RPMI7951 (cell line): ENCODE measurements at places on chromosomes 16 and 17. TPM values are rescaled to one million over a fixed set of nuclear protein-coding genes. Genes with fewer than 3 reads are reported as not detected.

GRCh38 chr16:88669980-88670379 is 7.1 kb upstream of the MVD start:
- DNase-seq: no peak

DNA sequence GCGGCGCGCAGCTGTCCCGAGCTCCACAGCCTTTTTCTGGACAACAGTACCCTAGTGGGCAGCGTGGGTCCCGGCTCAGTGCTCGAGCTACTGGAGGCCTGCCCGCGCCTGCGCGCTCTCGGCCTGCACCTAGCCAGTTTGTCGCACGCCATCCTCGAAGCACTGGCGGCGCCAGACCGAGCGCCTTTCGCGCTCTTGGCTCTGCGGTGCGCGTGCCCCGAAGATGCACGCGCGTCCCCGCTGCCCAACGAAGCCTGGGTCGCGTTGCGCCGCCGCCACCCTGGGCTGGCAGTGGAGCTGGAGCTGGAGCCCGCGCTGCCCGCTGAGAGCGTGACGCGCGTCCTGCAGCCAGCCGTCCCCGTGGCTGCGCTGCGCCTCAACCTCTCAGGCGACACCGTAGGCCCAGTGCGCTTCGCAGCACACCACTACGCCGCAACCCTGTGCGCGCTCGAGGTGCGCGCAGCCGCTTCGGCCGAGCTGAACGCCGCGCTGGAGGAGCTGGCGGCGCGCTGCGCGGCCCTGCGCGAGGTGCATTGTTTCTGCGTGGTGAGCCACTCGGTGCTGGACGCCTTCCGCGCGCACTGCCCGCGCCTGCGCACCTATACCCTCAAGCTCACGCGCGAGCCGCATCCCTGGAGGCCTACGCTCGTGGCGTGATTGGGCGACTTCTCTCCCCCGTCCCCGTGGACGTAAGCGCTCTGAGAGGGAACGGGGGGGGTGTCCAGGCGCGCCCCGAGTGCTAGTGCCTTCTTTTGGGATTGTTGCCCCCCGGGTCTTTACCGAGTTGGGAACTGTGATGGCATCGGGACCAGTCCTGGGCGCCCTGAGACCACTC is 1.2 kb upstream of the HSF4 start:
- peak; percentile 66 for DNase-seq

Gene C17orf67
- total RNA-seq: 0.10 and 0.12 TPM in 2 replicates

- no peak for DNase-seq
These were observed 38.4 kb downstream of the ADCY7 start for GRCh38 chr16:50304467-50305440.

GRCh38 chr16:77591347-77591746 is 131.0 kb upstream of the NUDT7 start:
- no peak for DNase-seq

- DNase-seq: no peak
These were observed 239.1 kb downstream of the GRIN2A start for GRCh38 chr16:9943121-9943520.

GRCh38 chr16:11151156-11151884 is 104.7 kb downstream of the SOCS1 start:
- DNase-seq: no peak
